ENCODE measurements at places on chromosomes 16 and 17.

GRCh38 chr17:69012895-69013805 lies 47.6 kb downstream of the ABCA9 start:
- H3K4me1 ChIP-seq = no peaks in the 10 kb centered on the region
- H3K4me3 ChIP-seq = no peak overlapping the region
- no peaks in the 10 kb centered on the region for H3K27me3 ChIP-seq
- no peak for DNase-seq

DNA sequence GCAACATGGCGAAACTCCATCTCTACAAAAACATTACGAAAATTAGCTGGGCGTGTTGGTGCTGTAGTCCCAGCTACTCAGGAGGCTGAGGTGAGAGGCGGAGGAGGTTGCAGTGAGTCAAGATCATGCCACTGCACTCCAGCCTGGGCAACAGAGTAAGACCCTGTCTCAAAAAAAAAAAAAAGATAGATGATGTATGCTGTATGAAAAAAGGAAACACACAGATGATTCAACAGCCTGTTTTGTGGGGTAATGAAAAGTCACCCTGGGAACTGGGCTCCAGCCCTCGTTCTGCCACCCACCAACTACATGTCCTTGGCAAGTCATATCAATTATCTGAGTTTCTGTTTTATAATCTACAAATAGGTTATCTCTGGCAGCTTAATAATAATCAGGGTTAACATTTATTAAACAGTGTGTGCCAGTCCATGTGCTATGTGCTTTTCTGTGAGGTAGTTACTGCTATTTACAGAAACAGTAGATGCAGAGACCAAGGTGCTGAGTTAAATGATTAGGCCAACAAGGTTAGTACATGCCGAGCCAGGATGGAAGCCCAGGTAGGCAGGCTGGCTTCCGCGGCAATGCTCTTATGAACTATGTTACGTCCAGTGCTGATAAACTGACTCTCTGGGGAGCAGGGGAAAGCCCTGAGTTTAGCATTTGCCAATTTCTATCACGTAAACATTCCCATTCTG lies 1.1 kb downstream of the G6PC1 start:
- peaks cover 20% of the 10 kb centered on the region for H3K27me3 ChIP-seq
- no peaks in the 10 kb centered on the region for H3K36me3 ChIP-seq
- DNase-seq = no peak
- no peak overlapping the region for H3K4me3 ChIP-seq

DNA sequence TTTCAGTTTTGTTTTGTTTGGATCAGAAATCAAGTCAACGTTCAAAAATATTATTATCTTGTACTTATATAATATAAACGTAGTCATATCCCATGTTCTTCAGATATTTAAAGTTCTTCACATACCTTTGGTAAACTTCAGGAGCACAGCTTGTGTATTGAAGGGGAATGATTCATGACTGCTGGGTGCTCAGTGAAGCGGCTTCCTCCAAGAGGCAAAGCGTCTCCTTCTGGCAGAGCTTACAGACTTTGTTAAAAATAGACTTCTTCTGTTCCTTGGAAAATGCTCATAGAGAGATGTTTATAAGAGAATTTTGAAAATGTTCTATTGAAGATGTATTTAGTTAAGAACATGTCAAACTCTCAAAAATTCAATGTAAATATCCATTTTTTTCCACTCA lies 155.6 kb upstream of the CNTNAP4 start:
- no peaks in the 10 kb centered on the region for H3K4me1 ChIP-seq
- H3K4me3 ChIP-seq = no peak overlapping the region
- H3K27me3 ChIP-seq = no peaks in the 10 kb centered on the region
- no peak overlapping the region for H3K27ac ChIP-seq
- H3K36me3 ChIP-seq = no peaks in the 10 kb centered on the region

- H3K4me3 ChIP-seq = no peak overlapping the region
- H3K36me3 ChIP-seq = no peaks in the 10 kb centered on the region
- no peaks in the 10 kb centered on the region for H3K27me3 ChIP-seq
- H3K4me1 ChIP-seq = no peaks in the 10 kb centered on the region
These were observed 78.0 kb upstream of the GAS7 start for GRCh38 chr17:10276436-10276835.

DNA sequence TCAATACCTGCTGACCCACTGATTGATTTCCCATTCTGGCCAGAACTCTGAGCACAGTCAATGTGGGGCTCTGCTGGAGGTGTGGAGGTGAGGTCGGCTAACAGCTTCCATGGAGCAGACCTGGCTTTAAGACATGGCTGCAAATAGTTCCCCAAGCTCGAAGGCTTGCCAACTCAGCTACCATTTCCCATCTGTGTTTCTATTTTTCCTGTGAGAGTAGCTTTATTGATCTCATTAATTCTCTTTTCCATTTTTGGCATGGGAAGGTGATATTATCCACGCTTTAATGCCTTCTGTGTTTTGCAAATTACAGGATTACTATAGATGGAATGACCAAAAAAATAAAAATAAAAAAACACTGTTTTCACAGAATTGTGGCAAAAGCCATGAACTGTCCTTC lies 151.6 kb upstream of the XYLT1 start:
- H3K4me3 ChIP-seq = no peak overlapping the region
- DNase-seq = no peak
- H3K27ac ChIP-seq = no peak overlapping the region
- H3K27me3 ChIP-seq = peaks cover 1% of the 10 kb centered on the region

DNA sequence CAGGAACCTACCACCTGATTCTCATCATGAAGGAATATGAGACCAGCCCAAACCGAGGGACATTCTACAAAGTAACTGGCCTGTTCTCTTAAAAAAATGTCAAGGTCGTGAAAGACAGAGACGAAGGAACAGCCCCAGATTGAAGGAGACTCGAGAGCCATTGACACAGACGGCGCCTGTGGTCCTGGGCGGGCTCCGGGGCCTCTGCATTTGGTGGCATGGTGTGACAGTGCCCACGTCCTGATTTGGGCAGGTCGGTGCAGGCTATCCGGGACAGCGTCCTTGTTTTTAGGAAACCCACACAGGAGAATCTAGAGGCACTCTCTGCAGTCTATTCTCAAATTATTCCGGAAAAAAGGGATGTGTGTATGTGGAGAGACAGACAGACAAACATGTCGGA lies 64.1 kb downstream of the ADCY9 start:
- H3K4me1 ChIP-seq = no peaks in the 10 kb centered on the region
- H3K36me3 ChIP-seq = no peaks in the 10 kb centered on the region
- H3K27ac ChIP-seq = no peak overlapping the region
- no peak for DNase-seq

- H3K27me3 ChIP-seq = no peaks in the 10 kb centered on the region
- no peaks in the 10 kb centered on the region for H3K36me3 ChIP-seq
- no peaks in the 10 kb centered on the region for H3K4me1 ChIP-seq
These were observed 99.8 kb upstream of the TBX2 start for GRCh38 chr17:61299517-61300513.

- no peak overlapping the region for H3K4me3 ChIP-seq
- no peaks in the 10 kb centered on the region for H3K27me3 ChIP-seq
- H3K27ac ChIP-seq = no peak overlapping the region
- no peak for DNase-seq
These were observed 999.2 kb upstream of the GOT2 start for GRCh38 chr16:59733321-59733720.

- H3K4me3 ChIP-seq = no peak overlapping the region
- H3K27me3 ChIP-seq = no peaks in the 10 kb centered on the region
- no peak for DNase-seq
- H3K36me3 ChIP-seq = peaks cover 9% of the 10 kb centered on the region
- H3K27ac ChIP-seq = no peak overlapping the region
These were observed 6.0 kb upstream of the RPH3AL start for GRCh38 chr17:358491-359151.

DNA sequence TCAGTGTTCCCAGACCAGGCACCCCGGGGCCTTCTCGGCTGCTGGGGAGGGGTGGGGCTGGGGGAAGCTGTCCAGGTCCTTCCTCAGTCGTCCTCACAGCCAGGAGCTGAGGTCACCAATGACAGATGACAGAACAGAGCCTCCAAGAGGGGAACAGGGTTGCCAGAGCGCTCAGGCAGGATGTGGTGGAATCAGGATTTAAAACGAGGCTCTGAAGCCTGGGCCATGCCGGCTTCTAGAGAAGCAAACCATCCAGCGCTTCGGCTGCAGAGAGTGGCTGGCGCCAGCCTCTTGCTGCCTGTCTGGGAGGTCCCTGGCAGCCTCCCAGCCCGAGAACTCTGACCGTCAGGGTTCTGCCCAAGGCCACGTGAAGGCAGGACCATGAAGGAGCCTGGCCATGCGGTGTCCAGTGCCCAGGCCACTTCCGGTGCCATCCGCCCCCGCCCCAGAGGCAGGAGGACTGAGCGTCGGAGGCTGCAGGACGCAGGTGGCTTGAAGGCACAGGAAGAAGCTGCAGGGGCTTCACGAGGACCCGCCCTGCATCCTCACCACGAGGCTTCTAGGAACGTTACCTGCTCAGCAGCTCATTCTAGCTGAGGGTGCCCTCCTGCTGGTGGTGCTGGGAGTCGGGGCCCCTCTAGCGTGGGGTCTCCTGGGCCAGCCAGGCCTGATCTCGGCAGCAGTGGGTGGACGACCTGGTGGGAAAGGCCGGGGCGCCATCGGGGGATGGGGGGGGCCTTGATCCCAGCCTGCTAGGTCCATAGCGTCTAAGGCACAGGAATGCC lies 78.5 kb downstream of the KLHDC4 start:
- H3K27ac ChIP-seq = no peak overlapping the region
- DNase-seq = no peak
- H3K36me3 ChIP-seq = no peaks in the 10 kb centered on the region
- no peak overlapping the region for H3K4me3 ChIP-seq
- H3K27me3 ChIP-seq = no peaks in the 10 kb centered on the region
- peaks cover 2% of the 10 kb centered on the region for H3K4me1 ChIP-seq

DNA sequence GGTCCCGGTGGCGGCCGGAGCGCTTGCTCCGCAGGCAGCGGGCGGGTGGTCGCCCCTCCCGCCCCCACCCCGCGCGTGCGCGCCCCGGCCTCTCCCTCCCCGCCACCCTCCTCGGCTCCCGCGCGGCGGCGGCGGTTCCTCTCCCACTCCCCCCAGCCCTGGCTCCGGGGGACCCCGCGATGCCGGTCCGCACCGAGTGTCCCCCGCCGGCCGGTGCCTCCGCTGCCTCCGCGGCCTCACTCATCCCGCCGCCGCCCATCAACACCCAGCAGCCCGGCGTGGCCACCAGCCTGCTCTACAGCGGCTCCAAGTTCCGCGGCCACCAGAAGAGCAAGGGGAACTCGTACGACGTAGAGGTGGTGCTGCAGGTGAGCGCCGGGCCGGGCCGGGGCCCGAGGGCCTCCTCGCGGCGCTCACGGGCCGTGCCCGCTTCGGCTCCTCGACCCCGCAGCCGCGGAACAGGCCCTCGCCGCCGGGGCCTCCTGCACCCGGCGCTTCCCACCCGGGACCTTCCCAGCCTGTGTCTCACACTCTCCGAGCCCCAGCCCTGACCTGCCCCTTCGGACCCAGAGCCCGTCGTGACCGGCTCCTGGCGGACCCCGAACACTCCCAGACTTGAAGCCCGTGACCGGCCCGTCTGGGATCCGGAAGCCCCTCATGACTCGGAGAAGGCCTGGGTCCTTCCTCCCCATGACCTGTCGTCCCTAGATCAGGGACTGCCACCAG lies 490 bp downstream of the GID4 start:
- DNase-seq = no peak
- peak overlapping the region; percentile 85 for H3K27ac ChIP-seq
- peaks cover 47% of the 10 kb centered on the region for H3K4me1 ChIP-seq
- peak overlapping the region; percentile 95 for H3K4me3 ChIP-seq
- H3K36me3 ChIP-seq = peaks cover 12% of the 10 kb centered on the region

- H3K27me3 ChIP-seq = peaks cover 5% of the 10 kb centered on the region
- H3K4me1 ChIP-seq = no peaks in the 10 kb centered on the region
- no peak for DNase-seq
- no peaks in the 10 kb centered on the region for H3K36me3 ChIP-seq
These were observed 92.2 kb downstream of the TNFRSF13B start for GRCh38 chr17:16879686-16880085.

- DNase-seq = no peak
- H3K4me1 ChIP-seq = peaks cover 27% of the 10 kb centered on the region
- H3K36me3 ChIP-seq = peaks cover 21% of the 10 kb centered on the region
- H3K27me3 ChIP-seq = no peaks in the 10 kb centered on the region
- no peak overlapping the region for H3K4me3 ChIP-seq
These were observed 2.7 kb downstream of the LDAF1 start for GRCh38 chr16:21161211-21161610.

- no peak overlapping the region for H3K4me3 ChIP-seq
- no peak overlapping the region for H3K27ac ChIP-seq
- H3K36me3 ChIP-seq = no peaks in the 10 kb centered on the region
These were observed 224.9 kb downstream of the TANC2 start for GRCh38 chr17:63190821-63191370.

GRCh38 chr17:40825599-40825998 lies 3.2 kb upstream of the KRT10 start:
- no peaks in the 10 kb centered on the region for H3K36me3 ChIP-seq
- peaks cover 5% of the 10 kb centered on the region for H3K27me3 ChIP-seq
- H3K27ac ChIP-seq = no peak overlapping the region
- no peak for DNase-seq

- no peak overlapping the region for H3K4me3 ChIP-seq
- H3K36me3 ChIP-seq = no peaks in the 10 kb centered on the region
- no peak for DNase-seq
These were observed 173.7 kb downstream of the HS3ST3B1 start for GRCh38 chr17:14474591-14474990.

DNA sequence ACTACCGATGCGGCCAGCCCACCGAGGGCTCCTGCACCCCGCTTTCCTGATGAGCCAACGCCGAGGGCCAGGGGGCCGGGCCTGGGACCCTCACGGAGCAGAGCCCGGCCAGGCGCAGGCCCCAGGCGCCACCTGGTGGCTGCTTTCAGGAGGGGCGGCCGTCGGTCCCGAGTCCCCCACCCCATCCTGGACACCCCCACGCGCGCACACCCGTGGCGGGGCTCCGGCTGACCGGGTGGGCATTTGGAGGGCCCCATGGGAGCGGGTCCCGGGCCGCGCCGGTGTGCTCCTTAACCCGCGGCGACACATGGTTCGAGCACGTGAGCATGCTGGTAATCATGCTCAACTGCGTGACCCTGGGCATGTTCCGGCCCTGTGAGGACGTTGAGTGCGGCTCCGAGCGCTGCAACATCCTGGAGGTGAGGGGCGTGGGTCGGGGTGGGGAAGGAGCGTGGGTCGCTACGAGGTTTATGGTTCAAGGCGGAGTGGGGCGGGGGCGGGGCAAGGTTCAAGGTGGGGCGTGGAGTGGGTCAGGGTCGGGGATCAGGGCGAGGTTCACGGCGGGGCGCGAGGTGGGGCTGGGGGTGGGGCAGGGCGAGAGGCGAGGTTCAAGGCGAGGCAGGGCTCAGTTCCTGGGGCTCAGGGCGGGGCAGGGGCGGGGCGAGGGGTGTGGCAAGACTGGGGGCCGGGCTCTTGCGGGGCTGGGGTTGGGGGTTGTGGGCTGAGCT lies 30.2 kb downstream of the TPSG1 start:
- no peak overlapping the region for H3K27ac ChIP-seq
- H3K4me1 ChIP-seq = no peaks in the 10 kb centered on the region
- no peak for DNase-seq
- no peaks in the 10 kb centered on the region for H3K27me3 ChIP-seq
- H3K36me3 ChIP-seq = no peaks in the 10 kb centered on the region

GRCh38 chr16:1877804-1878203 lies 5.8 kb upstream of the MEIOB start:
- H3K4me3 ChIP-seq = no peak overlapping the region
- peaks cover 11% of the 10 kb centered on the region for H3K4me1 ChIP-seq
- peaks cover 20% of the 10 kb centered on the region for H3K27me3 ChIP-seq
- no peak overlapping the region for H3K27ac ChIP-seq

- peaks cover 7% of the 10 kb centered on the region for H3K27me3 ChIP-seq
- no peaks in the 10 kb centered on the region for H3K36me3 ChIP-seq
- peaks cover 17% of the 10 kb centered on the region for H3K4me1 ChIP-seq
- H3K27ac ChIP-seq = no peak overlapping the region
These were observed 28.7 kb upstream of the MMD start for GRCh38 chr17:55450232-55450825.

- H3K27ac ChIP-seq = no peak overlapping the region
- peaks cover 5% of the 10 kb centered on the region for H3K4me1 ChIP-seq
- H3K36me3 ChIP-seq = no peaks in the 10 kb centered on the region
- DNase-seq = no peak
- peaks cover 25% of the 10 kb centered on the region for H3K27me3 ChIP-seq
These were observed 2.0 kb downstream of the RGS11 start for GRCh38 chr16:273547-274421.
